ENCODE measurements at places on chromosomes 2 and 18.

- no peak for DNase-seq
These were observed 37.2 kb downstream of the PRKCE start for GRCh38 chr2:45688479-45689298.

DNA sequence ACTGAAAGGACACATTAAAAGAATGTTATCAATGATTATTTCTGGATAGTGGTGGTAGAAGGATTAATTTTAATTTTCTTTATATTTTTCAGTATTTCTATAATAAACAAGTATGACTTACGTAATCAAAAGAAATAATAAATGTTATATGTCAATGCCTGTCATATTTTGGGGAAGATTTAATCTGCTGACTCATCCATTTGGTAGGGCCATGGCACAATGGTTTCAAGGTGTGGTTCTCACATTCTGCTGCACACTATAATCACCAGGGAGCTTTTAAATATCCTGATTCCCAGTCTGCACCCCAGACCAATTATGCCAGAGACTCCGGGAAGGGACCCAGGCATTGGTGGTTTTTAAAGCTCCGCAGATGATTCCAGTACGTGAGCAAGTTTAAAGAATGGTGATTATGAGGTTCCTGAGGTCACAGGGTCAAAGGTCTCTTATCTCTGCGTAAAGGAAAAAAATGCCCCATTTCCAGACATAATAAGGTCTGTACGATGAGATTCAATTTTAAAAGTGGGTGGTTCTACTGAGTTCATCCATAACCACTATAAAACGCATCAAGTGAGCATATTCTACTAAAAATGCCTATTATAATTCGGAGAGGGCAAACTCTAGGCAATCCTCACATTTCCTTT lies 27.2 kb downstream of the WIPF1 start:
- no peak for DNase-seq

DNA sequence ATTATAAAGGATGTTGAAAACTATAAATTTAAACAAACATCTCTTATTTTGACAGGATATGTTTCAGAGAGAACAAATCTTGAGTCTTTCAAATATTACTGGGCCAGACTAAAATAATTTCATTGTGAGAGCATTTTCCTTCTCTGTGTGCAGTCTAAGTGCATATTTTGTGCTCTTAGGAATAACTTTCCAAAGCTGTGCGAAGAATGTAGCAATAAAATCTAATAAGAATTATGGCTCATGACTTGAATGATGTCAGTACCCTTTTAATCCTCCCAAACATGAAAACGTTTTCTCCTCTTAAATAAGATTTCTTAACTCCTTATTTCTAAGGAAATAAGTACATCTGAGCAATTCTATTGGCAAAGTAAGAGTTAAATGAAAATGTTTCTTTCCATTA lies 76.2 kb upstream of the EFEMP1 start:
- DNase-seq: no peak

DNA sequence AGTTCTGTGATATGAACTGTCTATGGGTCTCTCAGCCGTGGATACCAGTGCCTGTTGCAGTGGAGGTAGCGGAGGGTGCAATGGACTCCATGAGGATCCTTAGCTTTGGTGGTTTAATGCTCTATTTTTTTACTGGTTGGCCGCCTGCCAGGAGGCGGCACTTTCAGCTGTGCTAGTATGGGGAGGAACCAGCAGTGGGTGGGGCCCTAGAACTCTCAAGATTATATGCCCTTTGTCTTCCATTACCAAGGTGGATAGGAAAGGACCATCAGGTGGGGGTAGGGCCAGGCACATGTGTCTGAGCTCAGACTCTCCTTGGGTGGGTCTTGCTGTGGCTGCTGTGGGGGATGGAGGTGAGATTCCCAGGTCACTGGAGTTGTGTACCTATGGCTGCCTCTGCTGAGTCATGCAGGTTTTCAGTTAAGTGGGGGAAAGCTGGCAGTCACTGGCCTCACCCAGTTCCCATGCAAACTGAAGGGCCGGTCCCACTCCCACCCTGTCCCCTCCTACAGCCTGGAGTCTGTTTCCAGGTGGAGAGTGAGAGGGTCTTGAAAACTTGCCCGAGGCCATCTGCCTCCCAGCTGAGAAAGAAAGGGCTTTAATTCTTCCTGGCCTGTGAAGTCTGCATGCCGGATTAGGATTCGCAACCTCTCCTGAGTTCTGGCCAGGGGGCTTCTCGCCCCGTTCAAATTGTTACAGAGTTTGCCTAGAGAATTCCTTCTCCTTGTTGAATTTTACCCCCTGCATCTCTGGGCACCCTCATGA lies 14.5 kb downstream of the KCNS3 start:
- DNase-seq: no peak

DNA sequence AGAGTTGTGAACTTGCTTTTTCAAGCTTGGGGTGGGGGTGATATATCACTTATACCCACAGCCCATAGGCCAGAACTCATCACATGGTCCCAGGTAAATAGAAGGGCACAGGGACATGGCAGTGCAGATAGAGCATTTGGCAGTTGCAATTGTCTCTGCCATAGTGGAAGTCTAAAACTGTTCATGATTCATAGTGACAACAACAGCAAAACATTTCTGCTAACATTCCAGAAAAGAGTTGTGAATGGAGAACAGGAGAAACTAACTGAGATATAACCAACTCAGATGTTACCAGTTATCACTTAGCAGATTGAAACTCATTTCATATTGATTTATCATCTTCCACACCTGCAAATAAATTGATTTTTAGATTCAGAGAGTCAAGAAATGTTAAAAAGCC lies 278.6 kb upstream of the KYNU start:
- DNase-seq: no peak

- DNase-seq: no peak
These were observed 98.7 kb downstream of the MYCN start for GRCh38 chr2:16039055-16039454.

- no peak for DNase-seq
These were observed 133.0 kb downstream of the COL6A3 start for GRCh38 chr2:237280939-237281338.

DNA sequence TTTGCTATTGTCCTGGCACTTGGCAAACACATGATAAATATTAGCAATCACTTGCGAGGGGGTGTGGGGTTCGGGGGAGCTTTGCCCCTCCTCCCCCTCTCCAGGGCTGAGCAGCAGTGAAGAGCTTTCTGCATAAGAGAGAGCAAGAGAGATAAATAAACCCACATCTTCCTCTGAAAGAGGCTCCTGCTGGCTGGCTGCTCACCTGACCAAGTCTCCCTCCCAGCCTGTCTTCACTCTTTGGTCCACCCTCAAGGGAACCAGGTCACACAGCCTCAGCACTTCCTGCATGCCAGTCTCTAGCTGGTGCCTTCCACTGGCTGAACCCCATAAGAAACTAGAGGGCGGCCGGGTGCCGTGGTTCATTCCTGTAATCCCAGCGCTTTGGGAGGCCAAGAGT lies 18.5 kb upstream of the YWHAQ start:
- no peak for DNase-seq

- no peak for DNase-seq
These were observed 248.7 kb upstream of the PIK3C3 start for GRCh38 chr18:41706301-41706700.

DNA sequence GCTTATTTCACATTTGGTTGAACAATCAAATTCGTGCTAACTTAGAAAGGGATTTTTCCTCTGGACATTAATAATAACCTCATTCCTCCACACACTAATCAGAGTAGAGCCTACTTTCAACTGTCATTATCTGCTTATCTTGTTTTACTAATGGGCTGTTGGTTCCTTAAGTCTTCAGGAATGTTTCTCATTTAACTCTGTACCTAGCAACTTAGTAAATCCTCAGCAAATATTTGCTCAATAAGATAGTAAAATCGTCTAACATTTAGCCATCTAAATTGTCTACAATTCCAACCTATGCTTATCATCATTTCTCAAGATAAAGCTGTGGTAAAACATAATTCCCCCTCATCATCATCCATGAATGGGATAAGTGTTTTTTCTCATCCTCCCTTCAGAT lies 98.1 kb downstream of the CDH2 start:
- no peak for DNase-seq

- DNase-seq: no peak
These were observed 30.6 kb downstream of the SEPTIN10 start for GRCh38 chr2:109582928-109583895.

Data from T-helper 1 cell (primary cell).